ENCODE measurements at places on chromosomes 4 and X.

GRCh38 chr4:137032222-137032621, 500.1 kb downstream of the PCDH18 start:
- DNase-seq, result no peak

DNA sequence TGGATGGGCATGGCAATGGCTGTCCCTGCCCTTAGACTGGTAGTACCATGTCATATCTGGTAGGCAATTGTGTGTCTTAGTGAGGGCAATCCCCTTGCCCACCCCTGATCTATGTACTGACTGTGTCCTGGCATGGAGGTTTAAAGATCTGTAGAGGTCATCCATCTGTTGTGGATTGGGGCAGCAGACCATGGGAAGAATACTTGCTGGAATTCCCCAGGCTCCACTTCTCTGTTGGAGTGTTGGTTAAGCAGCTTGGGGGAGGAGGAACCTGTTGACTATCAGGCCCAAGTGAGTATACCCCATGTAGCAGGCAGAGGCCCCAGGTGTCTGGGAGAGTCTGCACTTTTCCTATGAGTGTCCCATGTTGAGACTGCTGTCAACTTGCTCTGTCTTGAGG, 246.7 kb upstream of the DIPK2B start:
- DNase-seq, result no peak

DNA sequence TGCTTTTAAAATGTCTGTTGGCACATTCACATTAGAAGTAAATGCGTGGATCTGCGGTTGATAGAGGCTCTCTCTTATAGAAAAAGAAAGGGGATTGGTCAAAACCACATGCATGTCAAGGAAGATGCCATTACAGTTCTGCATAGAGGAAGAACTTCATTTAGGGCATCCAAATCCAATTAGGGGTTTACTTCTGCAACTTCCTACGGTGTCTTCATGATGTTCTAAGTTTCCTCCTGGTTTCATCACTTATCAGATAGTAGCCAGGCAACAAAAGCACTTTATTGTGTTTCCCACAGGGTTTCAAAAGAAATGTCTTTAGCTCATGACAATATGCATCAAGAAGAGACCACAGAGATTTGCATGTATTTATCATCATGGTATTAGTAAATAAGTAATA, 136.0 kb upstream of the HPGD start:
- DNase-seq, result no peak

- peak; percentile 3 for DNase-seq
Observed at GRCh38 chrX:35726176-35726575, 72.0 kb upstream of the MAGEB16 start.

DNA sequence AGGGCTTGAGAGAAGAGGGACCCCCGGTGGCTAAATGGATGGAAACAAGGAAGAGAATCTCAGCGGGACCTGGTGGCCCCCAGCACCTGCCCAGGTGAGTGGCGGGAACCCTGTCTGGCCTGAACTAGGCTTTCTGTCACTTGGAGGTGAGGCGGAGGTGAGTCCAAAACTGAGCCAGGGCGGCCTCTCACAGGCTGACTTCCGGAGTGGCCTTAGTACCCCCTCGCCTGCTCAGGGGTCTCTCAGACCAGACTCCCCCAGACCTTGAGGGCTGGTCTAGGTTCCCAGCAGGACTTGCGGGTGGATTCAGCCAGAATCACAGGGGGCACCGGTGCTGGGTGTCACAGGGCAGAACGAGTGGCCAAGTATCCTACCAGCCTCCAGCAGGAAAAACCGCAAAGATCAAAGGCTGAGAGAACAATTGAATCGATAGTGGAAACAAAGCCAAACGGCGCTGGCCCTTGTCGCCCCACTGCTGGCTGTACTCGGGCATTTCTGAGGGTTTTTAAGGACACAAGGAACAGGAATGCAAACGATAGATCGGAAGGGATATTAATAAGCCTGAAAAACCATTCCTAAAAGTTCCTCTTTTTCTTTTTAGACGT, 67.8 kb downstream of the WFS1 start:
- DNase-seq, result no peak

DNA sequence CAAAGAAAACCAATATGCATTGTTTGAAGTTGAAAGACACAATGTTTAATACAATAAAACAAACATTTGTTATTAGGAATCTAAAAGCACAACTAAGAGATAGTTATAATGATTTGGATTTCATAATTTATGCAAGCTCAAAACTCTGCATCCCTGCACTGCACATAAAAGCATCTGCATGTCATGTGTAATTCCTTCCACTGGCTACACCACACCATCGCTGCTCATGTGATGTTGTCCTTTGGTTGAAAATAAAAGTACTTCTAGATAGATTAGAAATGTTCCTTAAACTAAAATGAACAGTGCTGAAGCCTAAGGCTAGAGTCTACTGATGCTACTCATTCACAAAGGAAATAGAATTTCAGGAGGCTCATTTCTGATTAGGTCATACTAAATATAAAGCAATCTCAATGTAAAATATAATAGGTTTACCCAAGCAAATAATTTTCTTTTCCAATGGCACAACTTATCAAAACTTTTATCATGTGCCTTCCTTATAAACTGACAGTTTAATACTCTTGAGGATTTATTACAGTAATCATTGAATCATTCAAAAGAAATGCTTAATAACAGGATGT, 130.8 kb upstream of the DKK2 start:
- no peak for DNase-seq

DNA sequence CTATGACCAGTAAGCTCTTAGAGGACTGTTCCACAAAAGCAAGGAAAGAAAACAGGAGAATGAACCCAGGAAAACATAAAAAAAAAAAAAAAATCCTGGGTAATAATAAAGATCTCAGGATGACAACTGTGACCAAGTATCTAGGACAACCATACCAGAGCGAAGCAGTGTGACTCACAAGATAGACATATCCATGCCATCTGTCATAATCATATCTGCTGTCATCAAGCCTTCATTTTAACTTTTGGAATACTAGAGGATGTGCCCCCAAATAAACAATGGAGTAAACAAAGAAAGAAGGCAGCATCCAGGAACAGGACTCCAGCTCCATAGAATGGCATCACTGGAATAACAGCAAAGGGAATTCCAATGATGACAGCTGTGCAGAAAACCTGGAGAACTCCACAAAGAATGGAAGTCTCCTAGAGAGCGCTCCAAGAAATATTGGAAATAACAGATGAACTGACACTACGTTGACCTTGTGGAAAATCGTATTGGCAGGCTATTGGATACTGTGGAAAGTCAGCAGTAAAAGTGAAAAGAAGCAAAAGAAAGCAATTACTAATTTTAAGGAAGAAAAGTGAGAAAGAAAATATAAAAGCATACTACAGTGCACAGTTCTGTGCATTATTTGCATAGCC, 35.3 kb downstream of the HPGDS start:
- DNase-seq, result no peak

DNA sequence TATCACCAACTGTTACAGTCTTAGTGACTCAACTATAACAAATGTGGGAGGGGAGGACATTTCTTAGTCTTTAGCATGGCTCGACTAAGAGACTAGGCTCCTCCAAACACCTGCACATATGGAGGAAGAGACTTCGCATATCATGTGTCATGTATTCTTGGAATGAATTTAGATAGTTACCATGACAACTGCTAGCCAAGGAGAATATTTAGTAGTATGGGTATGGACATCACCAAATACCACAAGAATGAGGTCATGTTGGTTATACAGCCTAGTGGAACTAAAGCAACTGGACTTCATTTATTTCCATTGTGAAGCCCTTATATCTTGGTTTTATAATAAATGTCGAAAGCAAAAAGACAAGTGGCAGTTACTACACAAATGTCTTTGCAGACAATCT, 512.3 kb downstream of the CFAP47 start:
- DNase-seq, result peak; percentile 20

GRCh38 chrX:107551546-107551945, 76.8 kb upstream of the PRPS1 start:
- DNase-seq, result no peak

- no peak for DNase-seq
Observed at GRCh38 chr4:95850161-95850560, 10.3 kb downstream of the PDHA2 start.

Measured in astrocyte of the hippocampus (primary cell).